ENCODE measurements at places on chromosomes 5 and 9. TPM values are rescaled to one million over a fixed set of nuclear protein-coding genes. Genes with fewer than 3 reads are reported as not detected.

Gene TMEM171
- total RNA-seq = not detected

Gene N4BP3
- total RNA-seq = 3.4 TPM

Gene HRH2
- 36.1 TPM for total RNA-seq

Gene ZBED3
- total RNA-seq = 2.6 TPM

Gene ZDHHC11
- total RNA-seq = 7.7 TPM

Gene SLC28A3
- total RNA-seq = 0.10 TPM
